ENCODE measurements at places on chromosomes 12 and 14.

- DNase-seq = peak; percentile 9
These were observed 536.3 kb upstream of the CCDC196 start for GRCh38 chr14:65949711-65950516.

- DNase-seq = peak; percentile 100
These were observed 2.6 kb upstream of the KLRK1 start for GRCh38 chr12:10392394-10392930.

DNA sequence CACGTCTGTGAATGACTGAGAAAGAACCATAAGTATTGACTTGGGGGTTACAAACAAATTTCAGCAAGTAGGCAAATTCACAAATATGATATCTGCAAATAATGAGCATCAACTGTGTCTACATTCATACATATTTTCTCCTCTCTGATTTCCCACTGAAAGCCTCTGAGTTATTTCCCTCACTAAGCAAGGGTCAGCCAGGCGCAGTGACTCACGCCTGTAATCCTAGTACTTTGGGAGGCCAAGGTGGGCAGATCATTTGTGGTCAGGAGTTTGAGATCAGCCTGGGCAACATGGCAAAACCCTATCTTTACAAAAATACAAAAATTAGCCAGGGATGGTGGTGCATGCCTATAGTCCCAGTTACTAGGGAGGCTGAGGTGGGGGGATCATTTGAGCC, 80.8 kb downstream of the SLC25A21 start:
- no peak for DNase-seq

DNA sequence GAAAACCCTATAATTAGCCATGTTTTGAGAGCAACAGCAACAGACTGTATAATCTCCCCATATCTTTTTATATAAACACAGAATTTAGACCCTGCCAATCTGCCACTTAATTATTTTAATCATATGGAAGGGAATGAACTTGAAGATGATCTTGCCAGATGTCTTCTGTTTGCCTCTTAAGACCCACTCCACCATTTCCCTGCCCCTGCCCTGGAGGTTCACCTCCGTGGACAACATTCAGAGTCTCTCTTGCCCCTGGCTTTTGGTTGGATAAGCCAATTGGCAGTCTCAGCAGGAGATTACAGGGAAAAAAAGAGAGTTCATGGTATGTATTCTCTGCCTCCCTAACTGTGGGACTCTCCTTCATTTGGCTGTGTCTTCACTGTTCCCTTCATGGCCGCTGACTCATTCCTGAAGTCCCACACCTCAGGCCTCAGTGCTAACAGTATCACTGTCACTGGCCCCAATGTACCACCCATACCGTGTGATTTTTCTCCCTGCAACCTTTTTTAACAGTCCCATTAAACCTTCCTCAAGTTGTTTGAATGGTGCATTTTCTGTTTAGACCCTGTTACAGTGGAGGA, 184.8 kb downstream of the PIK3C2G start:
- DNase-seq = no peak

Data from astrocyte of the cerebellum (primary cell).